Stimulated activated memory B cell treated with anti-CD40 and anti-IgM and Interleukin-4, amounts not matched to agents 10 μg/mL and 1 μg/mL and 100 μg/mL, for 72 hours (primary cell): ENCODE measurements at places on chromosomes 3 and 15.

DNA sequence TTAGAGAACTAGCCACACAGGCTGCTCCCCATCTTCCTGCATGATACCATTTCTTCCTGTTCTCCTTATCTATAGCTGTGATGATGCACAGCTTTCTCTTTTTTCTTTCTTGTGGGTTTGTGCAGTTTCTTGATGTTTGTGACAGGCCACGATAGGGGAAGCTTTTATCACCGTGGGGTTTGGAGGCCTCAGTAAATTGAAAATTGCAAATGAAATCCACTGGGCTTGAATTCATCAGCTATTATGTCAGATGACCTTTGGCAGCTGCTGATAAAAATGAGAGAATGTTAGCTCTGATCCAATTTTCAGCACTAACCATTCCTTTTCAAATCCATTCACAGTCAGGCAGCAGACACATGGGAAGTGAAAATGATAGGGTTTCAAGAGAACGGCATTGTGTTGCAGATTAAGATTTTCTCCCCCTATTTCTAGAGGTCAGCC, 176.9 kb upstream of the SOX2 start:
- ATAC-seq: no peak

DNA sequence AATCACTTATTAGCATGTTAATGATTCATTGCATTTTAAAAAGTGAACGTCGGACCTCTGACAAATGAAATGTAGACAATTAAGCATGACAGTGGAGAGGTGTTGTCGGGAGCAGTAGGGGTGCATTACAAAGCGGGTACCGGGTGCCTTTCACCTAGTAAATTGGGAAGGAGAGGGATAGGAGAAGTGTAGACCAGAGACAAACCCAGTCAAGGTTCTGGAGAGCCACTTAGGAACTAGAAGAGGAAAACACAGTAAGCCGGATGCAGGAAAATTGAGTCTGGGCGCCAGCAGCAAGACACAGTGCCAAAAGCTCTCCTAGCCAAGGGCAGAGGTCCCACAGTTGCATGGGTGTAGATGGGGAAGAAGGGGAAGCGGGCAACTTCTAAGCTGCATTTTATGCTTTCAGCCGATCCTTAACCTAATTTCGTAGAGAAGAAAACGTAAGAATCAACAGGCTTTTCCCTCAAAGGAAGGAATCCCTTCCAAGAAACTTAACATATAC, 3.1 kb upstream of the CERS3 start:
- ATAC-seq: no peak

DNA sequence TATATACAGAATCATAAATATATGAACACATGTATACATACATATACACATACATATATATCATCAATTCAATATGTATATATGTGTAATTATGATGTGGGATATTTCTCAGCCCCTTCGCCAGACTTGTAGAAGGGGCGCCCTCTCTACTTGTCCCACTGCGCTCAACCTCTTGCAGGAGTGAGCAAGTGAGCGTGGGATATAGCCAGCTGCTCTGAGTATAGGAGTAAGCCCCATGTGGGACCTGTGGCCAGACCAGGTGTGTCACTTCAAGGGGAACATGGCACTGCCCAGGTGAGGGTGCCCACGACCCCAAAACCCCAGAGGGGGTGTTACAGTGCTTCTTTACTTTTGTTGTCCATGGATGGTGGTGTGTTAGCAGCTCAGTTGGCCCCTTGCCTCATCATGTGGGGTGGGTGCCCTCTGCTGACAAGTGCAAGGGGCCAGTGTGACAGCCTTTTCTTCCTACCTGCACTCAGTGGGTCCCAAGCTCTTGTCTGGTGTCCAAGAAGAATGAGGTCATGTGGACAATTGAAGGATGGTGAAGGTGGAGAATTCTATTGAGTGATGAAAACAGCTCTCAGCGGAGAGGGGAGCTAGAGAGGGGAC, 304.1 kb downstream of the UNC13C start:
- peak; percentile 48 for ATAC-seq

DNA sequence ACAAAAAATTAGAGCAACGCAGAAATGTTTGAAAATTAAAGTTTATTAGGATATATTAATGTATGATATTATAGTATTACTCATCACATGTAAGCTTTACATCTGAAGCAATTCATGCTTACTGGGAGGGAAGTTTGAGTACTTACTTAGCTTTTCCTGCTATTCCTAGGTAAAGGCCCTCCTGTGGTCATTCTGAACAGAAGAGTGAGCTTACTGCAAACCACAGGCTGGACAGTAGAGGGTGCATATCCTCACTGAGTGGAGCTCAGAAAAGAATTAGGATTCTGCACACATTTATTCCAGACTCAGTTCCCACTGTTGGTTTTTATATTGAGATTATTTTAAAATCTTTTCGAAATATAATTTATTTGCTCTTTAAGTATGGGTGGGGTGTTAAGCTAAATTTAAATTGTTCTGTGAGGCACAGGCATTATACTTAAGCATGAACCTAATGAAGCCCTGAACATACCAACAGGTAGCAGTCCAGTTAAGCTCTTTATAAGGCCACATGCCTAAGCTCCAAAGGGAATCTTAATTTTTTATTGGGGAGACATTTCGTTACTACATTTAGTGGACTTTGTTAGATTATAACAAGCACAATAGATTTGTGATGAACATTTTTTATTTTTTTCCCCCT, 10.2 kb downstream of the MRPS22 start:
- ATAC-seq: no peak

DNA sequence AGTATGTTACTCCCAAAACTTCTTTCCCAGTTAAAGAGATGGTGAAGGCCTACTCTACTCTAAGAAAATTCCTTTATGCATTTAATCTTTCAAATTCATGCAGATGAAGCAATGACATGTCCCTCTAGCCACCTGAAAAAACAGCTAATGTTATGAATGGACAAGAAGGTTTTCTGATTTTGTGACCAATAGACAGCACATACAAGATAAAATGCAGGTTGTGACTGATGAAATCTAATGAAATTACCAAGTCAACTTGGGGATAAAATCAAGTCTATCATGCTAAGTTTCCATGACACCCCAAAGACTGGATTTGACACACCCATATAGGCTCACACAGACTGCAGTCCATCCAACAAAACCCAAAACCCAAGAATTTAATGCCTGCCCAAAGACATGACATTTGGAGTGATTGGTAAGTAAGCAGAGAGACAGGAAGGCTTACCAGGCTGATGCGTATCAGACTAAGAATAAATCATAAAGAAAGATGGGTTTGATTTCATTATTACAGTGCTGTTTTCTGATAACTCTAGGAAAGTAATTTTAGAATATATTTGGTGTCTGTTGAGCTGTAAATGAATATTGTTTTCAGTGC, 26.4 kb downstream of the CD47 start:
- no peak for ATAC-seq

DNA sequence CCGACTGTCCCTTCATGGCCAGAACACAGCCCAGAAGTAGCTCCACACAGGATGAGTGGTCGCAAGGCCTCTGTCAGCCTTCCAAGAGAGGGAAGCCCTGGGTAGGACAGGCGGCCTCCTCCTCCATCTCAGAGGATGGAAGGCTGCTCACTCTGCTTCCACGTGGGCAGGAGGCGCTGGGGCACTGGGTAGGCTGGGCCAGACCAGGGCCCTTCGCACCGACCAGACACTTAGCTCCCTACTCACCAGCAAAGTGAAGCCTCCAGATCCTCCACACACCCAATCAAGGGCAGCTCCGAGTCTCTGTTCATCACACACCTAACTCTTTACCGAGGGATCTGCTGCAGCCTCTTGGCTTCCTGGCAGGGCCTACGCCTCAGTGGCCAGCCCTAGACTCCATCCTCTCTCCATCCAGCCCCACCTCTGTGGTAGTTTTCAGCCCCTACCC, 24.3 kb upstream of the PLXNA1 start:
- no peak for ATAC-seq

DNA sequence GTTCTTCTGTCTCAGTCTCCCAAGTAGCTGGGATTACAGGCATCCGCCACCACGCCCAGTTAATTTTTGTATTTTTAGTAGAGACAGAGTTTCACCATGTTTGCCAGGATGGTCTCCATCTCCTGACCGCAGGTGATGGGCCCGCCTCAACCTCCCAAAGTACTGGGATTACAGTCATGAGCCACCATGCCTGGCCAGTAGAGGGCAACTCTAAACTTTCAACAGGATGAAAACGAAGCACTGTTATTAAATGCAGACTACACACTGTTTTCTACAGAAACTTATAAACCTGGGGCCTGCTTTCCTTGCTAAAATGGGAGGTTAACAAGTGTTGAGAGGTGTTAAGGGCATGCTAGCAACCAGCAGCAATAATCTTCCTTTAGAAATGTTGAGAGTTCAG, 7.6 kb downstream of the ARPC4 start:
- ATAC-seq: no peak

GRCh38 chr15:90165659-90166489, 35.3 kb upstream of the SEMA4B start:
- peak; percentile 69 for ATAC-seq

- no peak for ATAC-seq
These were observed 486.7 kb downstream of the IL5RA start for GRCh38 chr3:2623436-2623835.

- ATAC-seq: peak; percentile 99
These were observed 525.8 kb upstream of the PROK2 start for GRCh38 chr3:72310419-72311380.

- no peak for ATAC-seq
These were observed 857.8 kb downstream of the TUSC7 start for GRCh38 chr3:117567382-117567781.

DNA sequence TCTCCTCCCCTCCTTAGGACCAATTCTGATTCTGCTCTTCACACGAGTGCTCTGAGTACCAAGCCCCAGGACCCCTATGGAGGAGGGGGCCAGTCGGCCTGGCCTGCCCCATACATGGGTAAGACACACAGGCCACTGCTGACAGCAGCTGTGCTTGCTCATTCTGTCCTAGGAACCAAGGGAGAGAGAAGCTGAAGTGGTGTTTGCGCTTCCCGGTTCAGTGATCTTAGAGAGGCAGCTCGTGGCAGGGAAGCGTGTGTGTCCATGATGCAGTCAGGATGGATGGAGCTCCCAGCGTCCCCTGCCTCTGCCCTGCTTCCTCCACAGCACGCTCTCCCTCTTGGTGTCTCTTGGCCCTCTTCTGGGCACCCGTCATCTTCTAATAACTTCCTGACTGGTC, 77.6 kb downstream of the CRTC3 start:
- no peak for ATAC-seq

GRCh38 chr3:20197775-20198174, 11.8 kb upstream of the SGO1 start:
- no peak for ATAC-seq

- ATAC-seq: no peak
These were observed 279.3 kb upstream of the RASGRP1 start for GRCh38 chr15:38843736-38844590.

GRCh38 chr3:152071924-152072323, 196.8 kb upstream of the MBNL1 start:
- no peak for ATAC-seq

DNA sequence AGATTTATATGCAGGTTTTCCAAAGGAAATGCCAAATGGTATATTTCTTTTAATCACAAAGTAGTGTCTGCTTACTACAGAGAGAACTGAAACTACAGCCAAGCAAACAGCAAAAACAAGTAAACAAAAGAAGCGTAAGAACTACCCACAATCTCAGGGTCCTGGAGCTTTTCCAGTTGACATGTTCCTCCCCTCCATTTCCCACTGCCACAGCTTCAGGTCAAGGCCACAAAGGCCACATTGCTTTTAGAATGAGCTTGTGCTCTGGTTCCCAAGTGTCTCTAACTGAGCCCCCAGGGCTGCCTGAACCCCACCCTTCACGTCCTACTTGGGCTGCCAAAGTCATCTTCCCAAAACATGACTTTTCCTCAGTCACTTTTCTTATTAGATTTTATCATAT, 24.1 kb downstream of the CTDSPL start:
- ATAC-seq: no peak

DNA sequence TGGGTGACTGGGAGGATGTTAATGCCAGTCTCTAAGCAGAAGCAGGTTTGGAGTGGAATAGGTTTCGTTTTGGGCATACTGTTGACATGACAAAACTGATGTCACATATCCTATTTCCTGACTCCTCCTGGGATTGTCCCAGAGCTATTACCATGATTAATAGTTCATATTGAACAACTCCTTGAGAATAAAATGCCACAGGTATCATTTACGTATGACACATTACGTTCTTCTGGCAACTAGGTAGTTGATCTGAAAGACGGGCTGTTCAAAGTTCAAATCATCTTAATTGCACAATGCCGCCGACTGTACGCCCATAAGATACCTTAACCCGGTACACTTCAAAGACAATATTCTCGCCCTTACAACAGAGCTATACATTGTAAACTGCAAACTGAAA, 1.4 kb upstream of the RAB5A start:
- ATAC-seq: no peak

DNA sequence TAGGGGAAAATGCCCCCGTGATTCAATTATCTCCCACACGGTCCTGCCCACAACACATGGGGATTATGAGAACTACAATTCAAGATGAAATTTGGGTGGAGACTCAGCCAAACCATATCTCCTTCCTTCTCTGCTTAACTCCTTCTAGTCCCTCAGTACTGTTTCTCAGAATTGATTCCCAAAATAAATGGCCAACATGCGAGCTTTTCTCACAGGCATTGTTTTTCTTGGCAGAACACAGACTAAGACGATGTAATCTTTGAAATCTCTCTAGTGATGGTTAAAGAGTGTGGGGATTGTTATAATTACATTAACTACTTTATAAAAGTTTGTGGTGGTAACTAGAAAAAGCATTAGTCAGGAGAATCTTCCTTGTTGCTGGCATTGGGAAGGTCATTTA, 366.5 kb downstream of the LPP start:
- ATAC-seq: no peak

- ATAC-seq: no peak
These were observed 219.9 kb downstream of the GAP43 start for GRCh38 chr3:115843206-115843605.
